Hematopoietic multipotent progenitor cell treated with erythropoietin and hydrocortisone succinate and interleukin-3 and kit ligand, for 6 days (in vitro differentiated cells): ENCODE measurements at places on chromosomes 5 and 9.

GRCh38 chr5:156686380-156686779, 163.7 kb upstream of the PPP1R2B start:
- DNase-seq, result no peak

DNA sequence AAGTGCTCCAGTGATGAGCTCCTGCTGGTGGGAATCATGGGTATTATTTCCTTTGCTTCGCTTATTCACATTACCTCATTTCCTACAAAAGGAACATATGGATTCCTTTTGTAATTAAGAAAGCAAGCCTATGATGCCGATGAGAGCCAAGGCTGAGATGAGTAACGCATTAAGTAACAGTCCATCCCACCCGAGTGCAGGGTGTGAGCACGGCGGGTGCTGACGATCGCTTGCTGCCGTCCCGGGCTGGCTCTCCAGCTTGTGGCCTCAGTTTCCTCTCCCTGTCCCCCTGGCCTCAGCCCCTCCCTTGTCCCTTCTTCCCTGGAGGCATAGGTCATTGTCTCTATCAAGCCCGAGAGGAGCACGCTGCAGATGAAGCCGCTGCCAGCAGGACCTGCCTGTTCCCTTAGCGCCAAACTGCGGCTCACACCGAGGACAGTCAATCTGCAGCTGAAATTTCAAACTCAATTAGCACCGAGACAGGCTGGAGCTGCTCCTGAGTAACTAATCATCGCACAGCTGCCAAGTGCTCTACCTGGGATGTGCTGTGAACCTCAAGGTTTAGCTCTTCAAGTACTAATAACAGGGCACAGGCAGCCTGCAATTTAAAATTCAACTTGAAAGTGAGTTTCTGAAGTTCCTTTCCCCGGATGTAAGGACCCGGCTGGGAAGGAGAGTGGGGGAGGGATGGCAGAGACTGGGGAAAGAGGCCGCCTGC, 115.2 kb upstream of the RAPGEF1 start:
- DNase-seq, result no peak

DNA sequence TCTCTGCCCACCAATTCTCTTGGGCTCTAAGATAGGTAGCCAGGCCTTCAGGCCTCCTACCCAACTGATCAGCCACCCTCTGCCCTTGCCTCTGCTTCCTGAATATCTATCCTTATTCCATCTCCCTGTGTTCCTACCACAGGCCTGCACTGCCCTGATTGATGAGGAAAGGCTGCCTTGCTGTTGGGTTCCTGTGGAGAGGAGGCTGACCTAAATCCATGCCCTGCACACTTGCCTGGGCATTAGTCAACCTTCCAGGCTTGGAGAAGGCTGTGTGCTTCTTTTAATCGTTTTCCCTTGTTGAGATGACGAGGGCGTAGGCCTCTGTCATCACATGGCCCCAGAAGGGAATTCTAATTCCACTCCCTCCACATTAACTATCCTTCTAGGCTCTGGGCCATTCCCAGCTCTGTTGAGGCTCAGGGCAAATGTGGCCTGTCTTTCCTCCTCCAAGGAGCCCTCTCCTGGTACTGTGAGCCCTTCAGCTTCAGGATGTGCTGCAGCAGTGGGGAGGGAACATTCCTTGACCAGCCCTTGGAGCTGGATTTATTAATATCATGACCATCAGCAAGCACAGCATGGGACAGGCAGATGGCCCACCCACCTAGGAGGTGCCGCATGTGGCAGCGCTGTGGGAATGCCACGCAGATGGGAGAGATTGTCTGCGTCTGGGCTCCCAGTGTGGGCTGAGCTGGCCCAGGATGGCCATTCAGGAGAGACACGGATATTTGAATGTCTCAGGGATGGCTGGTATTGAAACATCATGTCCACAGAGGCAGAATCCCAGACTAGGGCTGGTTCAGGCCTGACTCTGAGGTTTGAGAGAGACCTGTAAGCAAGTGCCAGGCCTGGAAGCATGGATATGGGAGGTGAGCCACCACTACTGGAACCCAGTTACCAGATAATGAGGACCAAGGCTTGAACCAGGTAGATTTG, 40.9 kb downstream of the ANGPTL2 start:
- DNase-seq, result no peak

GRCh38 chr9:89621031-89621430, 16.2 kb downstream of the GADD45G start:
- no peak for DNase-seq

DNA sequence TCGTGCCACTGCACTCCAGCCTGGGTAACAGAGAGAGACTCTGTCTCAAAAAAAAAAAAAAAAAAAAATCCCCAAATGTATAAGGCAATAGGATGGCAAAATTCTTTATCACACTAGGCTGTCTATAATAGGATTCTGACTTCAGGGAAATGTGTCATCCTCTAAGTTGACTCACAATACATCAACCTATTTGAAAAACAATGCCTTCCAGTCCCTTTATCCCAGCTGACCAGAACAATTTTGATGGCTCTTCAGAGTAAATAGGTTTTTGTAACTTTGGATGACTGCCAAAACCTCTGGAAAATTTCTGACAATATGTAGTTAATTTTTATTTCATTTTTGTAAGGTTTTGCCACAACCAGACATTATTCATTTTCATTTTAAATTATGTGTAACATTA, 184.1 kb downstream of the CCDC192 start:
- no peak for DNase-seq

GRCh38 chr9:4137681-4138099, 162.2 kb downstream of the GLIS3 start:
- no peak for DNase-seq

- DNase-seq, result no peak
Observed at GRCh38 chr9:97659771-97660170, 26.1 kb downstream of the NCBP1 start.

- DNase-seq, result no peak
Observed at GRCh38 chr5:124901081-124901480, 154.6 kb upstream of the ZNF608 start.

- DNase-seq, result no peak
Observed at GRCh38 chr5:177565046-177565445, 10.7 kb upstream of the FAM193B start.

DNA sequence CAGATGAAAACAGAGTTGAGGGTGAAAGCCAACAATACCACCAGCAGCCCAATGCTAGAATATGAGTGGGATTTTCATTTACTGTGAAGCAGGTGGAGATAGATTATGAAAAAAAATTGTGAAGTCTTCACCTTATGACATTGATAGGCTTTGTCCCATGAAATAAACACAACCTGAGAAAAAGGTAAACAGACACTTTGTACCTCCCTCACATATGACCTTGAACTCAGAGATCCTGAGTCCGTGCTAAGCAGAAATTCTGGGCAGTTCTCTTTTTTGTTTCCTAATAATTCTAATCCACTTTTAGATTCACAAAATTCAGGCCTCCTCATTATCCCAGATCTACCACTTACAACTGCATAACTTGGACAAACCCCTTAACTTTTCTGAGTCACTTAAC, 127.3 kb upstream of the RORB start:
- no peak for DNase-seq

DNA sequence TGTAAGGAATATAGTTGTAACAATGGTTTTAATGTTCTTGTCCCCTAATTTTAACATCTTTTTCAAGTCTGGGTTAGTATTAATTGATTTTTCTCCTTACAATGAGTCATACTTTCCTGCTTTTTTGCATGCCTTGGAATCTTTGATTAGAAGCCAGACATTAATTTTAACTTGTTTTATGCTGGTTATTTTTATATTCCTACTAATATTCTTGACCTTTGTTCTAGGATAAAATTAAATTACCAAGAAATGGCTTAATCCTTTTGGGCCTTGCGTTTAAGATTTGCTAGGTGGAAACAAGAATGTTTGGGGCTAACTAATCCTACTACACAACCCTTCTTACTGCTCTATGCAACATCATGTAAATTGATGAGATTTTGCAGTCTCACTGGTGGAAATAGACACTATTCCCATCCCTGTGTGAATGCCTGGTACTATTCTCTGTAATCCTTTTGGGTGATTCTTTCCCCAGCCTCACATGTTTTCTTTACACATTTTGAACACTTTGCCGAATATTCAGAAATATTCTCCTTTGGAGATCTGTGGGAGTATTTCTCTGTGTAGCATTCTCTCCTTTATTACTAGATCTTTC, 47.2 kb downstream of the ZCCHC7 start:
- no peak for DNase-seq
